Left ventricle myocardium inferior (tissue), 1 donor: ENCODE measurements at places on chromosomes 12 and 14. TPM values are rescaled to one million over a fixed set of nuclear protein-coding genes. Genes with fewer than 3 reads are reported as not detected.

LRRC43 gene
- total RNA-seq = 0.74 TPM

NRXN3 gene
- 1.2 TPM for total RNA-seq

IFNG-AS1 gene
- total RNA-seq = 0.58 TPM

OASL gene
- total RNA-seq = 0.25 TPM

SOAT2 gene
- not detected for total RNA-seq

REC8 gene
- total RNA-seq = 1.6 TPM

PCNX1 gene
- total RNA-seq = 35.2 TPM

TAS2R7 gene
- not detected for total RNA-seq

MRPL51 gene
- total RNA-seq = 235 TPM

PTGR2 gene
- total RNA-seq = 37.4 TPM

ZNF740 gene
- total RNA-seq = 26.5 TPM

RACGAP1 gene
- 5.4 TPM for total RNA-seq

DNA sequence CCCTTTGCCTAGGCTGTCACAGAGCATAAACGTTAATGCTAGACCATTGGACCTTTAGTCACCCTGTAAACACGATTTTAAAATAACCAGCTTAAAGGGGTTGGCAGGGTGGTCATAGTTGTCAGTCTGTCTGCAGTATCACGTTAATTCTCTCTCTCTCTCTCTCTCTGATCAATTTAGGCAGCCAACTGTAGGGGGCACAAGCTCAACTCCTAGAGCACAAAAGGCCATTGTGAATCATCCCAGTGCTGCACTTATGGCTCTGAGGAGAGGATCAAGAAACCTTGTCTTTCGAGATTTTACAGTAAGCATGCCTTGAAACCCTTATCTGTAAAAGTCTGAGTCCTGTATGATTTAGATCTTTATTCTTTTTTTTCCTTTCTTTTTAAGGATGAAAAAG lies 97.1 kb downstream of the SCAF11 start:
- DNase-seq = no peak

GRCh38 chr12:31759632-31760459 lies 31.0 kb upstream of the AMN1 start:
- DNase-seq = no peak

GRCh38 chr12:131608740-131609690 lies 101.9 kb upstream of the SFSWAP start:
- peak; percentile 73 for DNase-seq

DNA sequence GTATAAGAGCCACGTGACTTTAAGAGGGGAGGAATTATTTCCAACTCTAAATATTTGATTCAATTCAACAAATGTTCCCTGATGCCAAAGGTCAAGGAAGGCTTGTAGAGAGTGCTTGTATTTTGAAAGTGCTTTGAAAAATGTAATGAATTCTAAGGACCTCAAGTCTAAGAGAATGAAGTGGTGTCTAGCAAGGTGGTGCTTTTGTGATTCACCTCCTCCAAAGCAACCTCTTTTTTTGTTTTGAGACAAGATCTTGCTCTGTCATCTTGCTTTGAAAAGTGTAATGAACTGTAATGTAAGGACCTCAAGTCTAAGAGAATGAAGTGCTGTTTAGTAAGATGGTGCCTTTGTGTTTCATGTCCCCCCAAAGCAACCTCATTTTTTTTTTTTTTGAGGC lies 13.7 kb downstream of the AK7 start:
- DNase-seq = no peak

DNA sequence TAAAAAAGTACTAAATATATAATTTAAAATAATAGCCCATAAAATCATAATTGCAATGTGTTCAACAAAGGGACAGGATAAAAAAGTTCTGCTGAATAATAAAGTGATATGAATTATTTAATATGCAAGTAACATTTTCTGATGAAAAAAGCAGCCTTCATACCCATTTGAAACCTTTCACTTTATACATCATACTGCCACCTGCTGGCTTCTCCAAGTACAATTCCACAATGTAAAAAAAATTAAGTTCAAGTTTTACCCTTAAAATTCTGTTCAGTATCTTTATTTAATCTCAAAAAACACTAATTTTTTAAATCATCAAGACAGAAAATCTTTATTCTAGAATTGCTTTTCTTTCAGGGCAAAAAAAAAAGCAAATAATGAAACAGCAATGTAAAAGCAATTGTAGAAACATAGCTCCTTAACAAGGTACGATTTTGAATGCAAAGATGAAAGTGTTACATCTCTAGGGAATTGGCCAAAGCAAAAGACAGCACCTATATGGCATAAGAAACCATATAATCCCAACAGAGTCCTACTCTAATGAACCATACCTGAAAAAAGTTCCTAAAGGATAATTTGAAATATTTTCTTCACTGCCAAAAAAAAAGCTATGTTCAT lies 15.0 kb downstream of the MDM1 start:
- DNase-seq = no peak

DNA sequence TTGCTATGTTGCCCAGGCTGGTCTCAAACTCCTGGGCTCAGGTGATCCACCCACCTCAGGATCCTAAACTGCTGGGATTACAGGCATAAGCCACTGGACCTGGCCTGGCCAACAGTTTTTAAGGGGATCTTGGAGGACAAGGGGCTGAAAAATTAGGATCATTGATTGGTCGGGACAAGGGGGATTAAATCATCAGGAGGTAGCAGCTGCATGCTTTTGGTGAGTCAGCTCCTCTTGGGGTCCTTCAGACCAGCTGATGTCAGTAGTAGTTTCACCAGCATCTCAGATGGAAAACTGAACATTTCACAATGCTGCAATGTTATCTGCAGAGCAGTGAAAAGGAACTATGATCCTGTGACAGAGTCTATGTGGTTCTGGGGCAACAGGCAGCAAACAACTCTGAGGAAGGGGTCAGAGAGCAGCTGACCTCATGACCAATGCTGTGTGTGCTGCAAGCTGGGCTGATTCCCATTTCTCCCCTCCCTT lies 6.3 kb downstream of the LRRC74A start:
- DNase-seq = no peak

DNA sequence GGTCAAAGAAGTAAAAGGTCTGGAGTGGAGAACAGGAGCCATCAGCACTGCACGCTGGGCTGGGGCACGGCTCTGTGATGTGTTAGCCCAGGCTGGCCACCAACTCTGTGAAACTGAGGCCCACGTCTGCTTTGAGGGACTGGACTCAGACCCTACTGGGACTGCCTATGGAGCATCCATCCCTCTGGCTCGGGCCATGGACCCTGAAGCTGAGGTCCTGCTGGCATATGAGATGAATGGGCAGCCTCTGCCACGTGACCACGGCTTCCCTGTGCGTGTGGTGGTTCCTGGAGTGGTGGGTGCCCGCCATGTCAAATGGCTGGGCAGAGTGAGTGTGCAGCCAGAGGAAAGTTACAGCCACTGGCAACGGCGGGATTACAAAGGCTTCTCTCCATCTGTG lies 7.1 kb downstream of the SUOX start:
- DNase-seq = no peak

DNA sequence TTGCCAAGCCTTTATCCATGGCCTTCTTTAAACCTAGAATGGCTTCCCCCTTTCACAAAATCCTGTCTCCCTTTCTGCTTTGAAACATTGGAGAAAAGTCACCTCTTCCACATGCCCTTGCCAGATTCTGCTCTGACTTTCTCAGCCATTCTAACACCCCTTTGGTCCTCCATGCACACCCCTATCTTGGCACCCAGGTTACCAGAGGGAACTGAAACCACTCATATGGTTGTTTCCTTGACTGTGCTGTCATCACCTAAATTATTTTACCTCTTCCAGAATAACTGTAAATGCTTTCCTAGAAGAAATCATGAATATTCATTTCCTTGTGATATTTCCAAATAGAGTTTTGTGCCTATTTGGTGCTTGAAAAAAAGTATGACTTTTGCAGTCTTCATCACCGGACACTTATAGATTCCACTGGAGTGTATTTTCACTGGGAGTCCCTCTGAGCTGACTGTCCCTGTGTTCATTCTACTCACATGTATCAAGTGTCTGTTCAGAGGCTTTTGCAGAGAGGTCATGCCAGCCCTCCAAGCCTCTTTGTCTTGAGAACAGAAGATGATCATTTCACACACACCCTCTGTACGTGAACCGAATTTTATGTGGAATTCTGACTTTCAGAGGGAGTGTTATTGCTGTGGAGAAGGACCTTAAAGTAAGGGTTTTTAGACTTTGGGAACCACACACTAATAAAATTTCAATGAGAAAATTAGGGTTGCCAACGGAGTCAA lies 74.1 kb downstream of the PLXNC1 start:
- no peak for DNase-seq

GRCh38 chr12:59744564-59744963 lies 148.7 kb downstream of the SLC16A7 start:
- DNase-seq = peak; percentile 12

GRCh38 chr12:16112612-16113560 lies 164.6 kb downstream of the SLC15A5 start:
- DNase-seq = no peak

DNA sequence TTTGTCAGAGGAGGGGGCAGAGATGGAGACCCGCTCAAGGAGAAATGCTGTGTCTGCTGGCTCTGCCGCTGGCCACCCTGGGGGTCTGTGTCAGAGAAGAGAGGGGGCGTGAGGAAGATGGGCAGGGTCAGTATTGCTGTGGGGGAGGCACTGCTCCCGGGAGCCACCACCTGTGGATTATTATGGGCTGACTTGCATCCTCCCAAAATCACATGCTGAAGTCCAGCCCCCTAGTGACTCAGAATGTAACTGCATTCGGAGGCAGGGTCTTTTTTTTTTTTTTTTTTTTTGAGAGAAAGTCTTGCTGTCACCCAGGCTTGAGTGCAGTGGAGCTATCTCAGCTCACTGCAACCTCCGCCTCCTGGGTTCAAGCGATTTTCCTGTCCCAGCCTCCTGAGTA lies 12.3 kb downstream of the ABCD4 start:
- DNase-seq = no peak

- no peak for DNase-seq
Observed at GRCh38 chr12:104701756-104702155, 245.0 kb downstream of the CHST11 start.

DNA sequence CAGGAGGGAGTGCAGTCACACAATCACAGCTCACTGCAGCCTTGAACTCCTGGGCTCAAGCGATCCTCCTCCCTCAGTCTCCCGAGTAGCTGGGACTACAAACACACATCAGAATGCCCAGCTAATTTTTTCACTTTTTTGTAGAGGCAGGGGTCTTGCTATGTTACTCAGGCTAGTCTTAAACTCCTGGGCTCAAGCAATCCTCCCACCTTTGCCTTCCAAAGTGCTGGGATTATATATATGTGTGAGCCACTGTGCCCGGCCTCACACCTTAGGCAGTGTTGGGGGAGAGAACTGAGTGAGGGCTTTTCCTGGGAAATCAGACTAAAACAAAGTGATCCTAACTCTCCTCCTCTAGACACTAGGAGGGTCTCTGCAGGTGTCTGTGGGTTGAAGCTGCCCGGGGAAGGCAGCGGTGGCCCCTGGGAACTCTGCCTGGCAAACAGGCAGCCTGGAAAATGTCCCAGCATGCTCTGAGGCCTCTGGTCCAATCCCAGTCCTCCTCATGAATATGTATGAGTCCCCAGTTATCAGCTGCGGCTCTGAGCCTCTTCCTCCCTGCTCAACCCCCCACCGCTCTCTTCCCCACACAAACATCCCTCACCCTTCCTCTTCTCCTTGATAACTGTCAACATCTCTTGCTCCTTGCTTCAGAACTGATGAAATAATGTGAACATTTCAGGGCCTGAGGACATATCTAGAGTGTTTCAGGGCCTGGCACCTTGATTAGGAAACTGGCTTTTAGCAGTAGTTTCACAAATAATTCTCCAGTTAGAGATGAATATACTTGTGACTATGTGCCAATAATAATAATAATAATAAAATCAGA lies 7.9 kb upstream of the NAA25 start:
- peak; percentile 72 for DNase-seq

GRCh38 chr12:42482041-42482747 lies 107.4 kb downstream of the PRICKLE1 start:
- DNase-seq = peak; percentile 75

DNA sequence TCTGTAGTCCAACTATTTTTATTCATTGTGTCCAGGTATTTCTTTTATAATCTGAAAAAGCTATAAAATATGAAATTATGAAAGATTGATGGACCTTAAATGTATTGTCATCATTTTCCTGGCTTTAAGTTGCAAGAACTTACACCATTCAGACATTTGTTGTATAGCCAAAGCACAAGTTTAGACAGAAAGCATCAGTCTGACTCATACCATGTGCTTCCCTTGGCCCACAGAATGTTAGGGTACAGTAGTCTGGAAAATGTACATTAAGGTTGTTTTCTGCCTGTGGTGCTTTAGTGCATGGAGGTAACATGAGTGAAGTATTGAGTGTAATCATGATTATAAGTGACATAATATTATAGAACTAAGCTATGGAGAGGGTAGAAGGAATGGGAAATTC lies 1002.5 kb downstream of the BCL11B start:
- DNase-seq = no peak

- DNase-seq = no peak
Observed at GRCh38 chr12:19036673-19037357, 92.7 kb upstream of the PLEKHA5 start.

DNA sequence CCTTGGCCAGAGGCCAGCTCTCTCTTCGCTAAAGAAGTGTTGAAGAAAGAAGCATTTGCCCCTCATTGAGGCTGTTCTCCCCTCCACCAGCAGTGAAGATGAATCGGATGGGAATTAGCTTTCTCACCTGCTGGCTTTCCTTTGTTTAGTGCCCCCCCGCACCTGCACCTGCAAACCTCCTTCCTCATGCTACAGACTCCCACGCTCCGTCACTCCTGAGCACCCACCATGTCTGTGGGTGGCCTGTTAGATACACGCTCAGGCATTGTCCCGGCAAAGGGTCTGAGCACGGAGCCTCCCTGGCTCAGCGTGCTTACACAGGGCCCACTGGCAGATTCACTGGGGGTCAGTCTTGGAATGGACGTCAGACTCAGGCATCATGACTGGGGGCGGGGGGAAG lies 121.6 kb downstream of the GLT1D1 start:
- DNase-seq = no peak

GRCh38 chr12:49962861-49963765 lies 1.4 kb downstream of the AQP5 start:
- DNase-seq = peak; percentile 71

- DNase-seq = no peak
Observed at GRCh38 chr12:72201457-72201856, 70.7 kb upstream of the TRHDE start.

GRCh38 chr14:62557416-62557815 lies 487.8 kb downstream of the KCNH5 start:
- no peak for DNase-seq

GRCh38 chr12:113040722-113041171 lies 15.8 kb upstream of the DTX1 start:
- DNase-seq = peak; percentile 75

DNA sequence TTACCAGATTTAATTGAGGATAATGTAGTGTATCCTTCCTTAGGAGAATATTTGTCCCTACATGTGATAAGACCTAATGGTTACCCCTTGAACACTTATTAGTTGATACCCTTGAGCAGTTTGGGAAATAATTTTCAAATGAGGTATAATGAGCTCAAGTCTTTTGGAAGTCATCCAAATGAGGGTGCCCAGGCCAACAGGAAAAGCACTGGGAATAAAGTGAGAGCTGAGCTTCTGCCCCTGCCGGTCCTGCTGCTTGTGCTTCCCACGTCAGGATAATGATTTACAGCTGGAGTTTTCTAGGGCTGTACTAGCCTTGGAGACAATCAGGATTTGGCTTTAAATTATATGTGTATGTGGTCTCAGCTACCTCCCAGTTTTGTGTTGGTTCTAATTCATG lies 178.8 kb upstream of the FRMD6 start:
- no peak for DNase-seq
